Left ventricle myocardium inferior (tissue), 1 donor: ENCODE measurements at places on chromosomes 6 and 20. TPM values are rescaled to one million over a fixed set of nuclear protein-coding genes. Genes with fewer than 3 reads are reported as not detected.

The SLC17A3 gene
- not detected for total RNA-seq

The EFCAB8 gene
- not detected for total RNA-seq

GRCh38 chr6:19210849-19211590 lies 626.1 kb upstream of the ID4 start:
- DNase-seq = peak; percentile 25

The GPLD1 gene
- 0.71 TPM for total RNA-seq

- no peak for DNase-seq
Observed at GRCh38 chr6:37210313-37210968, 40.5 kb downstream of the PIM1 start.

The MCM9 gene
- 5.5 TPM for total RNA-seq

The CRISP2 gene
- not detected for total RNA-seq

DNA sequence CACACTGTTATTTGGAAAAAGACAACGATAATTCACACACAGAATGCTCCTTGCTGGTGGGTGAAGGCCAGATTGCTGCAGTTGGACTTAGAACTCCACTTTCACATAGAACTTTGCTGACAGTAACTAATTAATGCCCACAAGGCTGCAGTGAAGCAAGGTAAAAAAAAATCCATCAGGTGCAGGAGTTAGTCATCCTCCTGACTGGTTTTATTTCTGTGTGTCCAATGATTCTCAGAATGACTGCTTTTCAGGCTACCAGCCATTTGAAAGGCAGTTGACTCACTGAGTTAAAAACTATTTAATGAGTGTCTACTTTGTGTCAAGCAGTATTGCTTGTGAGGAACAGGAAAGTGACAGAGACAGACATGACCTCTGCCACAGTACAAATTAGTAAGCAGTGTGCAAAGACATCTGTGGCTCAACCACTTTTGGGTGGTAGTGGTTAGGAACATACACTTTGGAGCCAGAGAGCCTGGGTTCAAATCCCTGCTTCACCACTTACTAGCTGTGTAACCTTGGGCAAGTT lies 41.9 kb downstream of the ELOVL5 start:
- DNase-seq = no peak

- DNase-seq = no peak
Observed at GRCh38 chr6:142830116-142830710, 114.8 kb downstream of the HIVEP2 start.
